ENCODE measurements at places on chromosomes 7 and 10.
A peak's percentile ranks its signal among the peaks of the same experiment; 100 is the strongest.

DNA sequence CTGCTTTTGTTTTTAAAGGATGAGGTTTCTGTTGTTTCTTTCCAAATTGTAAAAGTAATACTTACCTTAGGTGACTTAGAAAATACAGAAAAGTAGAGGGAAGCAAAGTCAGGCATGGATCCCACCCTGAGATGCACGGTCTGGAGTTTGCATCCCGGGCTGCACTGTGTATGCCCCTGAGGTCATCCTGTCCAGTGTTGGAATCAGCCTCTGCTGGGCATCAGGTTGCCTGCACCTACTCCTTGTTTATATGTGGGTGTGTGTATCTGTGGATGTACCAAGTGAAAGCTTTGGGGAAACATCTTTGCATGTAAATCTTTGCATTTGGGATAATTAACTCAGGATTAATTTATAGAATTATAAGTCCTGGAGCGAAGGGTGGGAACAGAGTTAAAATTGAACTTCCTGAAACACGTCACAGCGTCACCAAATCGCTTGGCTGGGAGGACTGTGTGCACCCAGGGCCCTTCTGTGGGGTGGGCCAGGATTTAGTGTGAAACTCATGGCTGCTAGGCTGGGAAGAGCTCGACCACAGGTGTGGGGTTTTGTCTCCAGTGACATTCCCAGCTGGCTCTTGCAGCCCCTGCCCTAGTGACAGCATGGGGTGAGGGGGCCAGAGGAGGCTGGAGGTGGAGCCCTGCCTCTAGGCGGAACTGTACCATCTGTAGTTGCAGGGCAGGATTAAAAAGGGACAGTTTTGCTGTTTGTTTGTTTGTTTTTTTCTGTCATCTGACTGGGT is 27.9 kb downstream of the GTF2IRD1 start:
- no peak for DNase-seq

- DNase-seq = no peak
Measured at GRCh38 chr10:30999070-30999712, 32.5 kb downstream of the ZNF438 start.

DNA sequence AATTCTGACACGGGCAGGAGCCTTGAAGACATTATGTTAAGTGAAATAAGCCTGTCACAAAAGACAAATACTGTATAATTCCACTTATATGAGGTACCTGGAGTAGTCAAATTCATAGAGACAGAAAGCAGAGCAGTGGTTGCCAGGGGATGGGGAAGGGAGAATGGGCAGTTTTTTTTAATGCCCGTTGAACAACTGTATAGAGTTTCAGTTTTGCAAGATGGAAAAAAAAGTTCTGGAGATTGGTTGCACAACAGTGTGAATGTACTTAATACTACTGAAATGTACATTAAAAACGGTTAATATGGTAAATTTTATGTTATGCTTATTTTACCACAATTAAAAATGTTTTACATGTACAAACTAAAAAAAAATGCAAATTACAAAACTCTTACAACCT is 63.6 kb upstream of the EFCAB10 start:
- DNase-seq = no peak

GRCh38 chr7:143988976-143989745 is 11.0 kb upstream of the OR6B1 start:
- DNase-seq = no peak

DNA sequence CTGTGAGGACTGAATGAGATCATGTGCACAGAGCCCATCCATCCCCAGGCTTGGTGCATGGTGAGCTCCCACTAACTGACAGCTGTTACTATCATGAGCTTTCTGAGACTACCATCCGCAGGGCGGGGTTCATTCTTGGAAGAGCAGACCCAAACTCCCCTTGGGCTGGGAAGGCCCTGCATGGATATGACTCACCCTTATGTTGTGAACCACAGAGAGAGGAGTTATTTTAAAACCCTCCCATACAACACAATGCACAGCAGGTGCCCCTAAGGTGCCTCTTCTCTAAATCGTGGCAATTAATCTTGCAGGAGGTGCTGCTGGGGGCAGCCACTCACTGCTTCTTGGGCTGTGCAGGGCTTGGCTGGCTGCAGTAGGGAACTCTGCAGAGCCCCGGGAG is 219.1 kb downstream of the GFRA1 start:
- no peak for DNase-seq

DNA sequence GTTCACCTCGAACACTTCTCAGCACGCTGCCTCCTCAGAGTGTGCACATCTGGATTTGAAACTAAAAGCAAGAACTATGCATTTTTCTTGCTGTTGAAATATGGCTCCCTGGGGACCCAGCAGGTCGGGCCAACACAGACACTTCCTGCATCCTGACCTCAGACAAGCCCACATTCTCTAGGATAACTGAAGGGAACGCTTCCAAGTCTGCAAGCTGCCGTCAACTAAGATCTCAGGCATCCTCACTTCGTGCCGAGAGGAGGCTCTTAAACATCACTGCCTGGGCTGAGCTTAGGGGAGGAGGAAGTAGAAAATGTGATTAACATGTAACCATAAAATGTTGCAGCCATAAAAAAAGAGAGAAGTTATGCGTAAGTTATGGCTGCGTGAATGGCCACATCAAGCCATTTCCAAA is 65.5 kb downstream of the PYROXD2 start:
- DNase-seq = no peak

- no peak for DNase-seq
Measured at GRCh38 chr7:135993950-135994349, 16.8 kb upstream of the MTPN start.

- DNase-seq = no peak
Measured at GRCh38 chr7:142389544-142389943, 131.7 kb upstream of the PRSS58 start.

- no peak for DNase-seq
Measured at GRCh38 chr7:96179837-96180236, 142.1 kb downstream of the SLC25A13 start.

DNA sequence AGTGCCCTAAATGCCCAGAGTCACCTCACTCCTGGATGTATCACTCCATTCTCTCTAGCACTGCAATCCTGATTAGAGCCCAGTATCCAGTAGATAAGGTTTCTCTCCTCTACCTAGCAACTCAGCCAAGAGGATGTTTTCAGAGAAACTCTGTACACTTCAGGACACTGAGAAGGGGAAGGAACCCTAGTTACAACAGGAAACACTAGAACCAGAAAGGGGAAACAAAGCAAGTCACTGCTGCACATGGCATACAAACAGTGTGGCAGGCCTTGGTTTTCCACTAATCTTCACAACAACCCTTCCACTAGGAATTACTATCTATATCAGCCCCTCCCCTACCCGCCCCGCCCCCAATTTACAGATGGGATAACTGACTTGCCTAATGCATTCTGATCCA is 1.6 kb downstream of the FAM204A start:
- DNase-seq = no peak

- no peak for DNase-seq
Measured at GRCh38 chr10:14585287-14586193, 189.2 kb downstream of the FAM107B start.

DNA sequence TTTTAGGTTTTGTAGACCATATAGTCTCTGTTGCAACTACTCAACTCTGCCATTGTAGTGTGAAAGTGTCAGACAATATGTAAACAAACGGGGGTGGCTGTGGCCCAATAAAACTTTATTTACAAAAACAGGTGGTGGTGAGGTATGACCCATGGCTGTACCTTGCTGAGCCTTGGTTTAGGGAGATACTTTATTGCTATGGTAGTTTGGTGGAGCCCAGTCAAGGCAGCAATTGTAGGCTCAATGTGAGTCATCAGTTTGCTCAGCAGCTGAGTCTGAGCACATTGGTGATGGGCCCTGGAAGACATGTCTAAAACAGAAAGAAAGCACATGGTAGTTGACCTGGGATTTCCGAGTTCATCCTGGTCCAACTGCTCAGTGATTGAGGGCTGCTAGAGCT is 242.5 kb downstream of the REEP3 start:
- no peak for DNase-seq

DNA sequence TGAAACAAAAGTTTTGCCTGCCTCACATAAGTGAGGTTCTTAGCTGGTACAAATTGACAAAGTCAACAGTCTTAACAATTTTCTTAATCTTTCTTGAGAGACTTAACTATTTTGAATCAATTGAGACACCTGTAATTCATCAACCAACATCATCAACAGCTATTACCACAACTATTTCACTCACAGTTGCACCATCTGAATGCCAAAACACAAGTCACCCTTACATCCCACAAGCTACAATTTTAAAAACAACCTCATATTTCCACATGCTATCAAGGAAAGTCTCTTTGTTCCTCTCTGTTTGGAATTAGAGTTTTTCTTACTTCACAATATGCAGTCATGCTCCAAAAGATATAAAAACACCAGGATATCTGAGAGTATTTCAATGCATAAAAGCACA is 4.9 kb downstream of the SMURF1 start:
- no peak for DNase-seq

DNA sequence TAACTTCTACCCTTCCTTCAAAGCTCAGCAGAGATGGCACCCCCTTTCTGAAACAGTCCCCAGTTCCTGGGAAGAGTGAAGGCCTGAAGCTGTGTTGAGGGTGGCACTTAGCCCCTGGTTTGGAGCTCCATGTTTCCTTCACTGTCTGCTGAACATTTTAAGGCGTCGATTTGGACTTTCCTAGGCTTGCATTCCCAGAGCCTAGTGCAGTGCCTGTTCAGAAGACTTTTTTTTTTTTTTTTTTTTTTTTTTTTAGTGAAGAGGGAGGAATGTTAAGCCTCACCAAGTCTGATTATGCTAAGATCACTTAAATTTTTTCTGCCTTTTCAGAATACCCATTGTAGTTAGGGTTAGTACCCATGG is 97.0 kb downstream of the PFKFB3 start:
- DNase-seq = no peak

DNA sequence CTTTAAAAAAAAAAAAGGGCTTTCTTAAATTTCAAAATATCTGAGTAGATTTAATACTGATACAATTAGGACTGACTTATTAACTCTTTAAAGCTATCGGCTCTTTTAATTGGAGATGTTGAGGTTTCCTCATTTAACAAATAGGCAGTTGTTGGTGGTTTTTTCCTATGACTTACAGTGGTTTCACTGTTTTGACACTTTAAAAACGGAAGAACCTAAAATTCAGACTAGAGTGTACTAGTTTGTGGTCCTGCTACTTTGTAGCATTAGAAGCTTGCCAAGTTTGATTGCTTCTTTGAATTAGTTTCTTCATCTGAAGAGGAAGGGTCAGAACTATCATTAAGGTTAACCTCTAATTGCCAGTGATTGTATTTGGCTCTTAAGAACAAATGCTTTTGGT is 27.7 kb downstream of the CUL1 start:
- DNase-seq = no peak

- peak; percentile 72 for DNase-seq
Measured at GRCh38 chr7:149422162-149422913, 38.5 kb downstream of the ZNF777 start.

GRCh38 chr10:78972160-78972946 is 96.4 kb upstream of the ZMIZ1 start:
- DNase-seq = no peak

DNA sequence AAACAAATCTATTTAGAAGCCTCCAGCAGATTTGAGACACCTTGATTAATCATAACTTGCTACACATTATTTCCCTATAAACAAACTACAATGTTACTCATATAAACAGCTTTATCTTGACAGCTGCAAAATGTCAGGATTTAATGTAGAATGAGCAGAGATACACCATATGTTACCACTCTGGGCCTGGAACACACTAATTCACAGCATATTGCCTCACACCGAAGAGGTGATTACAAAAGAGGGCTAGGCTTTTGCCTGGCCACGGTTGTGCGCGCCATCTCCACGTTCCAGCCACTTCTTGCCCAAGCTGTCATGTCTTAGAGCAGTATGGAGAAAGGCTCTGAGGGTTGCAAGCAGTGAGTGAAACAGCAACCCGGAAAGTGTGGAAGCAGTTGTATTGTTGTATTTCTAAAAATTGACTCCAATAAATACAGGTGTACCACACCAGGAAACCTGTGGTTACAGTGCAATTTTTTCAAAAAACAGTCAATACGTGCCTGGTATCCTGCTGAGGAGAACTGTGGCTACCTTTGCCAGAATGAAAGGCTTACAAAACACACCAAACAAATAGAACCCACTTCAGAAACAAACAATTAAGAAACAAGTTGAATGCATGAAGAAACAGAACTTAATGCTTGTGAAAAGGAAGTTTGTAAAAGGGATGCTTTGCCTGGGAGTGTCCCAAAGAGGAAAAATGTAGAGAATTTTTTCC is 498.1 kb downstream of the PLXNA4 start:
- DNase-seq = no peak

DNA sequence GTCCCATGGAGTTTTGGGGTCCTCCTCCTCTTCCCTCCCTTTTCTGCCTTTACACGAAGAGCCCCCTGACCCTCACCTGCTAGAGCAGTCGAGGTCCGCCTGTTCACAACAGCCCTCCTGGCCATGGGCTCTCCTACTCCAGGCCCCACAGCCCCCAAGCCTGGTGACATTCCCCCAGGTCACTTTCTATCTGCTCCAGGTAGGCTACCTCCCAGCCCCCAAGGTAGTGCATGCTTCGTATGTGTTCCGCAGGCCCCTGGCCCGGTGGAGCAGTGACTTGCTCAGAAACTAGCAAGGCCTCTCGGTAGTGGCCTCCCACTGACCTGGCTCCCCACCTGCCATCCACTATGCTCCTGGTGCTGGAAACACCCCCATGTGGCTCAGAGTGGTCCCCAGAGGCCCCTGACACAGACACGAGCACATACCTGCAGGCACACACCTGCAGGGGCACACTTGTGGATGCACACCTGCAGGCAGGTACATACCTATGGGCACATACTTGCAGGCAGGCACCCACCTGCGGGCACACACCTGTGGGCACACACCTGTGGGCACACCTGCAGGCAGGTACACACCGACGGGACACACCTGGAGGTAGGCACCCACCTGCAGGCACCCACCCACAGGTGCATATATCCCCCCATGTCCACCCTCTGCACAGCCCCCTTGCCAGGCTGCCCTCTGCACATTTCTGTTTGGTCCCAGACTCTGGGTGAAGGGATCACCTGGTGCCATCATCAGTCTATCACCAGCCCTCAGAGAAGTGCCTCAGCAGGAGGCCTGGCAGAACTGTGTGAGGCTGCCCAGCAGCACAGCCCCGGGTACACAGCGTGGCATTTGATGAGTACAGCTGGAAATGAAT is 322.5 kb downstream of the PTPRN2 start:
- no peak for DNase-seq

DNA sequence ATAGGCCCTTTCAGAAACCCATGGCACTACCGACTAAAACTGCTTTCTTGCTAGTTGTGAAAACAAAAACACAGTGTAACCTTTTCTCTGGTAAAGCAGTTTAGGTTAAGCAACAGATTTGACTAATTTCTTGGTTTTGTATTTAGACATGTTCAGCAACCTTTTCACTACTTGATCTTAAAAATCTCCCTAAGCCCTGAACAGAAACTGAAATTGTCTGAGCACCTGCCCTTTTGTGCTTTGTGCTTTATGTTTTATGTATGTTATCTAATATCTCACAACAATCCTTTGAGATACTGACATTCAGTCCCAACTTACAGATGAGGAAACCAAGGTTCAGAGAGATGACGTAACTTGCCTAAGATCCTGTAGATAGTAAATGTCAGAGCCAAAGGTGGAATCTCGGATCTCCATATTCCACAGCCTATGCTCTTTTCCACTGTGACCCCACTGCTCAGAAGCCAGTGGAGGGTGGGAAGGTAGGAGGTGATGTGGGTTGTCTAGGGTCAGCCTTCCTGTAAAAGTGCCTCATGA is 146.6 kb downstream of the LCOR start:
- DNase-seq = no peak
